Breast epithelium (tissue), 4 donors: ENCODE measurements at places on chromosomes 3 and 15. TPM values are rescaled to one million over a fixed set of nuclear protein-coding genes. Genes with fewer than 3 reads are reported as not detected.

Gene DUOX2
- 0.16 TPM for total RNA-seq

DNA sequence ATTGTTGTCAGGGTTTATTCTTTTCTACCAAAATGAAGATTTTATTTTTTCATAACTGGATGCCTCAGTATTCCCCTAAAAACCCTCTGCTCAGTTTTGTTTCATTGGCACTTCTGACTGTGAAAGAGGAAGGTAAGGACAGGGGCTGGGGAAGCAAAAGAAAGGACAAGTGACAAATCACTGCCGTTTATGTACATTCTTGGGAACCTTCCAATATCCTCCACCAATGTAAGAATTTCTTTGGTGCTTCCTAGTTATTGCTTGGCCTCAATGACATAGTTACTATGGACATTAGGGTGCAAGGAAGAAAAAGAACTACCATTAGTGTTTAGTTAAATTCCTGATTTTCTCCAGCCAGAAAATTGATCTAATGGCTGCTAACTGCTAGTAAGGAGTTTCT lies 131.0 kb upstream of the C15orf61 start:
- DNase-seq, result no peak

DNA sequence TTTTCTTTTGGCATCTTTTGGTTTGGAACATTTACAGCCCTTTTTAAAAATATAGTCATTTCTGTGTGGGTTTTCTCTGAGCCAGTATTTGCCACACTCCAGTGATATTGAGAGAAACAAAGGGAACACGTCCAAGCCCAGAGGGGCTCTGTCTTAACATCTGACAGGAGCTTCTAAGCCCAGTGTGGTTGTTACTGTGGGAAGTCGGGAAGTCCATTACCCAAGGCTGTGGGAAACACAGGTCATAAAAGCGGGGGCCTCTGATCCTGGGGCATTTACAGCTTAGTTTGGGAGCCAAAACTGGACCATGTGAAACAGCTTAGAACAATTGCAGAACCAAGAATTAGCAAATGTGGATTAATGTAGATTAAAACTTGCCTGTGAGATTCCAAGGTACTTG lies 123.0 kb downstream of the PTPRG start:
- no peak for DNase-seq

Gene PFKFB4
- total RNA-seq, result 1.8 TPM

- no peak for DNase-seq
Measured at GRCh38 chr15:45919806-45920205, 285.0 kb downstream of the SQOR start.

GRCh38 chr3:190131329-190131728 lies 10.6 kb upstream of the P3H2 start:
- no peak for DNase-seq

GRCh38 chr3:76702676-76703075 lies 337.2 kb upstream of the ROBO2 start:
- DNase-seq, result no peak

Gene ACOX2
- 17.6 TPM for total RNA-seq

Gene ZIC1
- total RNA-seq, result 2.0 TPM

Gene ASTE1
- 6.2 TPM for total RNA-seq

GRCh38 chr15:101084801-101085200 lies 165.6 kb downstream of the LRRK1 start:
- no peak for DNase-seq

Gene SRP14
- total RNA-seq, result 310 TPM

DNA sequence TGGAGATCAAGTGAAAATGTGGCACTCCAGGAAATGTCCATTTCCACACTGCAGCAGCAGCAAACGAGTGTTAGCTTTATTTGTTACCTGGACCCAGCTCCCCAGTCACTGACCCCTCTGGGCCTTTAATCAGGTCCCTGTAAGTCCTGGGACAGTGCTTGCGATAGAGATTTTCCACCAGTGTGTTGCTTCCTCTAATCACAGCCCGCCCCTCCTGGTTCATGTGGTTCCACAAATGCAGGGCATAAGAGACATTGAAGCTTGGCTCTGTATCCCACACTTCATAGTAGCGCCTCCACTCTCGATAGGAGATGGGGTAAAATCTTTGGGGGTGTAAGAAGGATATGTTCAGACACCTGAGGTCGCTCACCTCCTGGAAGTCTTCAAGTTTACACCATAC lies 8.0 kb downstream of the A4GNT start:
- no peak for DNase-seq

Gene P2RY12
- 9.0 TPM for total RNA-seq

DNA sequence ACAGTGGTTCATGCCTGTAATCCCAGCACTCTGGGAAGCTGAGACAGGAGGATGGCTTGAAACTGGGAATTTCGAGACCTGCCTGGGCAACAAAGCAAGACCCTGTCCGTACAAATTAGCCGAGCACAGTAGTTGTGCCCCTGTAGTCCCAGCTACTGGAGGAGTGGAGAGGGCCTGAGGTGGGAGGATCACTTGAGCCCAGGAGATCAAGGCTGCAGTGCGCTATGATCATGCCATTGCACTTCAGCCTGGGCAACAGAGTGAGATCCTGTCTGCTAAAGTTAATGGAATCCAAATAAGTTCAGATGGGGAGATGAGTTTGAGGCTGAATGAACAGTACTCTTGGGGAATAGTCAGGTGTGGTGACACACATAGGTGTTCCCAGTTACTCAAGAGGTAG lies 14.4 kb downstream of the TRIM71 start:
- DNase-seq, result no peak

DNA sequence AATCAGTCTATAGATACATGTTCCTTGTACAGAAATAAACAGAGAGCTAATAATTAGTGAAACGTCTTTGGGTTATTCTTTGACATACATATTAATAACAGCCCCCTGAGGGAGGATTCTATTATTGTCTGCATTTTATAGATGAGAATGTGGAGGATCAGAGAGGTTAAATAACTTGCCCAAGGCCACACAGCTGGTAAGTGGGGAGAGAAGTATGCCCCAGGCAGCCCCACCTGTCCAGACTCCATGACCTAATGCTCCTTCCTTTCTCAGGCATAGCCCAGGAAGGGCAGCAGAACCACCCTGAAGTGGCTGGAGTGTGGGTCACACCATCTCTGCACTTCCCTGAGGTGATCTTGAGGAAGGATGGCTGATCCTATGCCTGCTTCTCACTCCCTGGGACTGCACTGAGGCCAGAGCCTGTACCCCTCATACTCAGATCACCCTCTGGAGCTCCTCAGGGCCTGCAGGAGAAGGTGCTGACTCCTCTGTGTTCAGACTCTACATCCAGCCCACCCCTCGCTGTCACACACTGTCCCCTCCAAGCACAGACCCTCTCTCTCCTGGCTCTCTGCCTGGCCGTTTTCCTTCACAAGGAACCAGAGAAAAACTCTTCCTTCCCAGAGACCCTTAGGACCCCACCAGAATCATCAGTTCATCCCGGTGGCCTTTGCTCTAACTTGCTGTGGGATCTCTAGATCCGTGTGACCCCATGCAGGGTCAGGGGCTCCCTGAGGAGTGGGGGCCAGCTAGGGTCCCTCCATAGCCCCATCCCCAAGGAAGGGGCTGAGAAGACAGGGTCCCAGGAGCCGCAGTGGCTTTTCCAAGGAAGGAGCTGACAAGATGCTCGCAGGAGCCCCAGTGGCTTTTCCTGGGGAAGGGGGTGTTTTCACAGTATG lies 4.4 kb upstream of the HHATL start:
- DNase-seq, result peak; percentile 6

DNA sequence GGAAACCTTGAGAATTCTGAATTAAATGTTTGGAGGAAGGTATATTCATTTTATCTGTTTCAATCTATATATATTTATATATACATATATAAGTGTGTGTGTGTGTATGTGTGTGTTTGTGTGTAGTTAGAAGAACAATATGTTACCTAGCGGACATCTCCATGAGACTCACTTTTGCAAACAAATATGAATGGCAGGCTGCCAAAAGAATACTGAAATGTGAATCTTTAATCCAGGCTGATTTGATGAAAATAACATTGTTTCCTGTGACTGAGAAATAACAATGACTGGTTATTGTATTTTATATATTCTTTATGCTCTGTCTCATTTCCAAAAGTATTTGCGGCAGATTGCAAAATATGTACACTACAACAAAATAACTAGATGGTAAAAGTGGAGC lies 255.5 kb upstream of the TGFBR2 start:
- DNase-seq, result no peak

Gene AHSG
- not detected for total RNA-seq

GRCh38 chr3:158771982-158772381 lies 29.9 kb upstream of the MFSD1 start:
- no peak for DNase-seq

- DNase-seq, result no peak
Measured at GRCh38 chr3:147360646-147361453, 45.5 kb downstream of the ZIC4 start.

DNA sequence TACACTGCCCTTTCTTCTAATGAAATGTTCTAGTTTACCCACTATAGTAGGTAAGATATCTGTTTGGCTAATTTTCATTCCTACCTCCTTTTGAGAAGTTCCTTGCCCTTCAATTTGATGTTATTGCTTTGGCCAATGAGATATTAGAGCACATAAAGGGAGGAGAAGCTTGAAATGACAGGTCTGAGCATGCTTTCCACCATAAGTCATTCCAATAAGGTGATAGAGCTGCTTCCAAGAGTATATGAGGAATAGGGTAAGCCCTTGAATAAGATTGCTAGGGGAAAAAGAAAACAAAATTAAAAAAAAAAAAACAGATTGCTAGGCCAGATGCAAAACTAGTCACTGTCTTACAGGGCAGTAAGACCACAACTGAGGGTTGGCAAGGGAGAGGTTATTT lies 78.9 kb upstream of the TRIM42 start:
- DNase-seq, result no peak

- DNase-seq, result no peak
Measured at GRCh38 chr15:57720867-57721266, 14.4 kb downstream of the POLR2M start.

DNA sequence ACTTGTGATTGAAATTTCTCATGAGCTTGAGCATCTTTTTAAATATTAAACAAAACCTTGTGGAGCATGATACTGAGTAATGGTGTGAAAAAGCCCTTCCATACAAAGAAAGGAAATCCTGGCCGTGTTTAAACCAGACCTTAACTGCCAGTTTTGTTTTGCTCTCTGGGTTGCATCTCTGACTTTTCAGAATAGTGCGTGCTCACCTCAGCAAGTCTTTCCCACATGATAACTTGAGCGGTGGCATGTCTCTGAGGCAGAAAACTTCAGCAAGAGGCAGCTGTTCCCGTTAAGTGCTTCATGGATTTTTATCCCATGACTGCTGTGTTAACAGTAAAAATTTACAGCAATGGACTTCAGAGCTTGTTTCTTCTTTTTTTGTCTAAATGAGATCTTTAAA lies 393.3 kb downstream of the FEZF2 start:
- no peak for DNase-seq

DNA sequence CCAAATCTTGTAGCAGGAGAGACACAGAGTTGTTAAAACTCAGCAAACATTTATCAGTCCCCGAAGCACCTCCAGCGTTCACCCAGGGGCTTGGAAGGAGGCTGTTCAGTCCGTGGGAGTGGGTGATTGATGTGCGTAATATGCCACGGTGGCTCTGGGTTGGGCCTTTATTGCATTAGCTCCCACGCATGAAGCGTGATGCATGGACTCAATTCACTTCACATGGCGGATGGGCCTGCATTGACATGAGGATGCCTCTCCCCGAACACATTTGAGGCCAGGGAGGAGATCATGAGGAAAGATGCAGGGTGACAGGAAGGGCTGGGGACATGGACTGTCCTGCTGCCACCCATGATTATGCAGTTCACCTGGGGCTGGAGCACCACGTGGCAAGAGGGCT lies 126.5 kb downstream of the FAM43A start:
- DNase-seq, result no peak

DNA sequence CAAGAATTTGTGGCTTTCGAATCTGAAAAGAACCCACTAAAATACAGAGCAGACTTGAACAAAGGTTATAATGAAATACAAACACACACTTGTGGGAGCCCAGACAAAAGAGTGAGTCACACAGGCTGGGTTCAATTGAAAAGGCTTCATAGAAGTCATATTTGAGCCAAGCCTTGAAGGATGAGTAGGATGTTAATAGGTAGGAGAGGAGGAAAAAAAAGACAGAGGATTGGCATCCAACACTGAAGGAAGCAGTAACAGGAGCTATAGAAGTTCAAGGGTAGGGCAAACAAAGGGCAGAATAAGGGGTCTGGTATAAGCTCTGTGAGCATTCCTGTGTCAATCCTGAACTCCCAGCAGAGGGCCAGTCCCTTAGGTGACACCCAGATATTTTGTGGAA lies 325.4 kb downstream of the FOXP1 start:
- DNase-seq, result peak; percentile 44

Gene SAMD7
- under 0.01 TPM for total RNA-seq

Gene DUOXA2
- total RNA-seq, result not detected

DNA sequence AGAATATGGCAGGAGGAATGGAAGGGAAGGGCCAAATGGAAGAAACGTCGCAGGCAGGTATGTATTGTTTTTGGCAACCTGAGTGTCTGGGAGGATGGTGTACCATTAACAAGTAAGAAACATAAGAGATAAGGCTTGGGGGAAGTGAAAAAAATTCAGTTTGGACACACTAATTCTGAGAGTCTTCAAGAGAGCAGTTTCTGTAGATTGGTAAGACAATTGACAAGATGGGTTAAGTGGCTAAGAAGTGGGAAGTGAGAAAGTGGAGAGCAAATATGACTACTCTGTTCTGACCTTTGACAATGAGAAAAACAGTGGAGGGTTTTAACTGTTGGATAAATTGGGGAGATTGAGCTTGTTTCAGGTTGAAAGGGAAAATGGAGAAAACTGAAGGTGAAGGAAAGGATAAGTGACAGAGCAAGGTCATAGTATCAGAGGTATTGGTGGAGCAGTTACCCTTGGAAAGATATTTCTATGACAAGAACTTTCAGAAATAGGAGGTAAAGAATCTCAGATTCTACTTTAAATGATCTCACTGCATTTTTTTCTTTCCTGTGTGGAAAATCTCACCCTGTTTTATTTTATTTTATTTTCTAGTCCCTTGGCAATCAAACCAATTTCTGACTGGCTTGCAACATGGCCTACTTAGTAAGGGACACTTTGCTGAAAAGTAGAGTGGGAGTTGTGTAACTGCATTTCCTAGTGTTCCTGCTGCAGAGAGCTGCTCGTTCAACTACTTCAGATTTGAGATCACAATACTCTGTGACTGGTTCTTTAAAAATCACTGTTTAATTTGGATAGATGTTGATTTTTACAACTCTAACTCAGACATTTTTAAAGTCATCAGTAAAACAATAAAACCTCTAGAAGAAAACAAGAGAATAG lies 23.1 kb upstream of the GABPB1 start:
- DNase-seq, result no peak

- no peak for DNase-seq
Measured at GRCh38 chr3:173584093-173584837, 186.7 kb downstream of the NLGN1 start.

- DNase-seq, result no peak
Measured at GRCh38 chr3:147619921-147620560, 210.9 kb downstream of the ZIC1 start.

Gene SYNPR
- total RNA-seq, result not detected

- DNase-seq, result no peak
Measured at GRCh38 chr15:99511866-99512661, 53.7 kb upstream of the MEF2A start.

Gene APBA2
- total RNA-seq, result 0.64 TPM
